Panc1 (cell line): ENCODE measurements at places on chromosomes 16 and 17. TPM values are rescaled to one million over a fixed set of nuclear protein-coding genes. Genes with fewer than 3 reads are reported as not detected.

DNA sequence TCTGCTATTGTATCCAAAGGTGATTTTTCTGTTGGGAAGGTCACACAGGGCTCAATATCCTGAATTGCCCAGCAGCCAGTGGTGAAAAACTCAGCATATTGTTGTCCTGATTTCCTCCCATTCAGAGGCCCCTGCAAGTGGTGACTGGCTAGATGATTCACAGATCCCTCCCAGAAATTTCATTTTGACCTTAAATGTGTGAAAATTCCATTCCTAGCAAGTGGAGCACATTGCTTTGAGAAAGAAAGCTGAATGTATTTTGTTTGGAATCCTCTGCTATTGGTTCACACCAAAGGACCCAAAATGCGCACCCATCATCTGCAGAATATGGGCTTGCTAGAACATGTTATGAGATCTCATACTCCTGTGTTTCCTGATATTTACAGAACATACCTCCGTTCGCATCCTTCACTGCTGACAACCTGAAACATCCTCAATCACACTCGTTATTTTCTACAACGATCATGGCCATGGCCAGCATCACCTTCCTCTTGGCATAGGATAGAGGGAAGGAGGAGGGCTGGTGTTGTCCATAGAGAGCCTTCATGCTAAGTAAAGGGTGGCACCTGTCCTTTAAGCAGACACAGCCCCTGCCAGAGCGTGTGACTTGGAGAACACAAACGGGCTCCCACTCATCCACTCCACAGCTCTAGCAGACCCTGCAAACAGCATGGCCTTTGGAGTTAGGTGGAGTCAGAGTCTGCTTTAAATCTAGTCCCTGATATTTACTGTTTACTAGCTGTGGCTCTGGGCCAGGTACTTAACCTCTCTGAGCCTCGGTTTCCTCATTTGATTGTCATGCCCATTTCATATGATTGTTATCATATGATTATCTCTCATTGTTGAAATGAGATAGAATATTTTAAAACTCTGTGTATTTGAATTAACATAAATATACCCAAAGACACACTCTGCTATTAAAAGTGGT lies 30.4 kb upstream of the NFAT5 start:
- H3K27me3 ChIP-seq, result no peaks in the 10 kb centered on the region

- no peak for DNase-seq
- no peaks in the 10 kb centered on the region for H3K4me1 ChIP-seq
- no peak overlapping the region for H3K4me3 ChIP-seq
Observed at GRCh38 chr16:12026741-12027490, 50.4 kb downstream of the SNX29 start.

DNA sequence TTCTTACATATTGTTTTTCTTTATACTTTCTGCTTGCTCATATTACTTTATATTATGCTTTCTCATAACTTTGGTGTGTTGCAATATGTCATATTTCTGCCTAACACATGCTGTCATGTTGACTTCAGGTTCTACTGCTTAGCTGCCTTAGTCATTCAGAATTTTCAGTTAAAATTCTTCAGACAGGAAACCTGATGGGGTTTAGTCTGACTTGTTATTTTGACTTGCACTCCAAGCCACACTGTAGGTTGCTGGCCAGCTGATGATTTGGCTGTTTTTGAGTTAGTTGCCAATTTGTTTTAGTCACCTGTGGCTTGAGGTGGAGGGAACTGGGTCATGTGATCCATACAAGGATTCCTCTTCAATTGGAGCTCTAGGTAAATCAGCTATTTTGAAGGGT lies 315.4 kb downstream of the MAP2K6 start:
- no peak overlapping the region for H3K4me3 ChIP-seq
- no peak overlapping the region for H3K27ac ChIP-seq
- no peak for DNase-seq
- no peaks in the 10 kb centered on the region for H3K27me3 ChIP-seq

- H3K27ac ChIP-seq, result no peak overlapping the region
- no peak for DNase-seq
- no peaks in the 10 kb centered on the region for H3K4me1 ChIP-seq
Observed at GRCh38 chr17:81135505-81136278, 29.6 kb upstream of the PVALEF start.

- no peak overlapping the region for H3K27ac ChIP-seq
- no peaks in the 10 kb centered on the region for H3K27me3 ChIP-seq
- no peak overlapping the region for H3K4me3 ChIP-seq
- no peaks in the 10 kb centered on the region for H3K4me1 ChIP-seq
- H3K36me3 ChIP-seq, result no peaks in the 10 kb centered on the region
- no peak for DNase-seq
Observed at GRCh38 chr16:85252461-85252860, 140.2 kb upstream of the CIBAR2 start.

DNA sequence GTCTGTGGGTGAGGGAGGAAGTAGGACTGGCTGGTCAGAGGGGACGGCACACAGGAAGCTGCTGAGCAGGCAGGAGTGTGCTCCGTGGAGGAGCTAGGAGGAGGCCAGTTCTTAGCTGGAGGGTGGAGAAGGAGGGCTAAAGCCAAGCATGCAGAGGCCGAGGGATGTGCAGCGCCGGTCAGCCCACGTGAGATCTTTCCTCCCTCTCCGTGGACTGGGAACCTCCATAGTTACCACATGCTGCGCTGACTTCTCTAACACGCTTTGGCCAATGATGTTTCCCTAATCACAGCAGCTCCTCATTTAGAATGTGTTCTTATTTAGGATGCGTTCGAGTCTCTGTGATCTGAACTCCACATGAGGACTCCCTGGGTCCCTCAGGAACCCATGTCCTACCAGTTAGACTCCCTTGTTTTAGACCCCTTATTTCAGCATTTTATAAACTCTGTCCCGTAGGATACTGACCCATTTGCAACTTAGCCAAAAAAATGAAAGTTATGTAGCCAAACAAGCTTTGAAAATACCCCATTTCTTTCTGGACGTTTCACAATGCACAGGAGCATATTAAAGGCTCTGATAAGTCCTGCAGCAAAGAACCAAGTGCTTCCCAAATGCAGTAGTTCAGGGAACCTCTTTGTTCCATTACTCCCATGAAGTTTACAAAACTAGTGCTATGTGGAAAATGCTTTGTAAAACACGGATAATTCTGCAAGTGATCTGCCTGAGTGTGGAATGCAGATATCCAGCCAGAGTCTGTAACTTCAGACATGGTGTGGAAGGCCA lies 51.4 kb downstream of the IRF8 start:
- no peak overlapping the region for H3K4me3 ChIP-seq
- H3K36me3 ChIP-seq, result no peaks in the 10 kb centered on the region
- H3K27ac ChIP-seq, result no peak overlapping the region

DNA sequence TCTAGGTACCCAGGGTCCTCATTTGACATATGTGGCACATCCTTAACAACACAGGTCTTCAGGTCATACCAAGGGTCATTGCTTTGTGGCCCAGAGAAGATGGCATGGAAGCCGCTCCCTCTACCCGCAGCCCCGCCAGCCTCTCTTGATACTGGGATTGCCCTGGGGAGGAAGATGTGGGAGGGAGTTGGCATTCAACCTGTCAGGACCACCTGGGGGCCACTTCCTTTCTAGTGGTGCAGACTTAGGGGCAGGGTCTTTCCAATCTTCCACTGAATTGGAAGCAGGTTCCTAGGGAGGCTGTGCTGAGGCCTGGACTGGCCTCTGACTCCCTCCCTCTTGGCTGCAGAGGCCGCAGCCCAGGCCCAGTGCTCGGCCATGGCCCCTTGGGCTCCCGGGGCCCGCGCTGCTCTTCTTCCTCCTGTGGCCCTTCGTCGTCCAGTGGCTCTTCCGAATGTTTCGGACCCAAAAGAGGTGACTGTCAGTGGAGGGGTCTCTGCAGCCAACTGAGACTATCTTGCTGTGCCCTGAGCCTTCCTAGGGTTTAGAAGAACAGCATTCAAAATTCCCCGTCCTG lies 5.1 kb upstream of the HEXIM1 start:
- H3K4me3 ChIP-seq, result no peak overlapping the region
- no peaks in the 10 kb centered on the region for H3K27me3 ChIP-seq
- H3K4me1 ChIP-seq, result peaks cover 10% of the 10 kb centered on the region
- DNase-seq, result no peak

DNA sequence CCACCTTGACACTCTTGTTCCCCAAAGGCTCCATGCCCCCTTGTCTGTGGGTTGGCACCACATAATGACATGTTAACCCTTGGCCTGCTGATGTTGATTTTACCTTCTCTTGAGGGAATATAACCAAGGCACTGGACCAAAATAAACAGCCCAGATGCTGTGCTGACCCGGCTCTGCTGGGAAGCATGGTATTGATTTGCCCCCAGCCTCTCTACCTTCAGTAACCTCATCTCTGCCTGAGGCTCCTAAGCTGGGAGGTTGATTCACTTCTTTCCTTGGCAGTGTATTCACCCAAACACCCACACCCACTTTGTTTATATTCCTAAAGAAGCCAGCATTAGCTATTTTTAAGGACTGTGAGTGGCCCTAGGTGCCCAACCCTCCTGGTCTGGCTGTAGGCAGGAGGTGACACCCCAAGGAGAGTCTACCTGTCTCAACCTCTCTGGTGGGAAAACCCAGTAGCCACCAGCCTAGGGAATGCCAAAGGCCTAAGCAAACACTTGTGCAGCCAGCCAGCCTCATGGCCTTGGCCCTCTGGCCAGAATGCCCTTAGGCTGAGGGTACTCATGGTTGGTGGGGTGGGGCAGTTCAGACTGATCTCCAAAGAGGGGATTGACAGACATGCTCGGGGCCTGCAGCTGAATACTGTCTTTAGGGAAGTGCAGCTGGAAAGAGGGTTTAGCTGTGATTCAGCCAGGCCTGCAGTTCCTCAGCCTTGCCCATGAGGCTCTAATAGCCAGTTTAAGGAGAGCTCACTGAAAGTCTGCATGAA lies 42.7 kb downstream of the GNAO1 start:
- H3K4me1 ChIP-seq, result peaks cover 5% of the 10 kb centered on the region
- H3K4me3 ChIP-seq, result no peak overlapping the region
- no peaks in the 10 kb centered on the region for H3K36me3 ChIP-seq
- H3K27me3 ChIP-seq, result no peaks in the 10 kb centered on the region
- no peak overlapping the region for H3K27ac ChIP-seq

GRCh38 chr16:14539631-14540030 lies 90.4 kb downstream of the PARN start:
- H3K4me3 ChIP-seq, result no peak overlapping the region
- H3K27ac ChIP-seq, result no peak overlapping the region
- H3K4me1 ChIP-seq, result no peaks in the 10 kb centered on the region
- DNase-seq, result no peak

DNA sequence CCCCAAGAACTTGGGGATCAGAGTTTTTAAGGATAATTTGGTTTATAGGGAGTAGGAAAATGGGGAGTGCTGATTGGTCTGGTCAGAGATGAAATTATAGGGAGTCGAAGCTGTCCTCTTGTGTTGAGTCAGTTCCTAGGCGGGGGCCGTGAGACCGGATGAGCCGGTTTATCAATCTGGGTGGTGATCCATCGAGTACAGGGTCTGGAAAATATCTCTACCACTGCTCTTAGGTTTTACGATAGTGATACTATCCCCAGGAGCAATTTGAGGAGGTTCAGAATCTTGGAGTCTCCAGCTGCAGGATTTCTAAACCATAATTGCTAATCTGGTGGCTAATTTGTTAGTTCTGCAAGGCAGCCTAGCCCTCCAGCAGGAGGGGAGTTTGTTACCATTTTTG lies 403.4 kb downstream of the CDH11 start:
- H3K27ac ChIP-seq, result no peak overlapping the region
- no peak for DNase-seq
- H3K27me3 ChIP-seq, result no peaks in the 10 kb centered on the region
- no peak overlapping the region for H3K4me3 ChIP-seq

GRCh38 chr17:1562176-1562643 lies 382 bp downstream of the PITPNA start:
- no peaks in the 10 kb centered on the region for H3K27me3 ChIP-seq
- peak overlapping the region; percentile 56 for H3K4me3 ChIP-seq
- no peak overlapping the region for H3K27ac ChIP-seq
- H3K4me1 ChIP-seq, result peaks cover 4% of the 10 kb centered on the region; the same call in 1 of the 2 replicates
- H3K36me3 ChIP-seq, result no peaks in the 10 kb centered on the region
- DNase-seq, result no peak

- H3K27me3 ChIP-seq, result no peaks in the 10 kb centered on the region
- H3K27ac ChIP-seq, result no peak overlapping the region
- H3K36me3 ChIP-seq, result no peaks in the 10 kb centered on the region
- no peak for DNase-seq
- H3K4me3 ChIP-seq, result no peak overlapping the region
- no peaks in the 10 kb centered on the region for H3K4me1 ChIP-seq
Observed at GRCh38 chr17:67068999-67069398, 24.6 kb downstream of the CACNG1 start.

- H3K27me3 ChIP-seq, result no peaks in the 10 kb centered on the region
- H3K4me3 ChIP-seq, result no peak overlapping the region
- H3K27ac ChIP-seq, result no peak overlapping the region
- H3K36me3 ChIP-seq, result no peaks in the 10 kb centered on the region
Observed at GRCh38 chr17:7550344-7550743, 1.5 kb downstream of the TNFSF12 start.

DNA sequence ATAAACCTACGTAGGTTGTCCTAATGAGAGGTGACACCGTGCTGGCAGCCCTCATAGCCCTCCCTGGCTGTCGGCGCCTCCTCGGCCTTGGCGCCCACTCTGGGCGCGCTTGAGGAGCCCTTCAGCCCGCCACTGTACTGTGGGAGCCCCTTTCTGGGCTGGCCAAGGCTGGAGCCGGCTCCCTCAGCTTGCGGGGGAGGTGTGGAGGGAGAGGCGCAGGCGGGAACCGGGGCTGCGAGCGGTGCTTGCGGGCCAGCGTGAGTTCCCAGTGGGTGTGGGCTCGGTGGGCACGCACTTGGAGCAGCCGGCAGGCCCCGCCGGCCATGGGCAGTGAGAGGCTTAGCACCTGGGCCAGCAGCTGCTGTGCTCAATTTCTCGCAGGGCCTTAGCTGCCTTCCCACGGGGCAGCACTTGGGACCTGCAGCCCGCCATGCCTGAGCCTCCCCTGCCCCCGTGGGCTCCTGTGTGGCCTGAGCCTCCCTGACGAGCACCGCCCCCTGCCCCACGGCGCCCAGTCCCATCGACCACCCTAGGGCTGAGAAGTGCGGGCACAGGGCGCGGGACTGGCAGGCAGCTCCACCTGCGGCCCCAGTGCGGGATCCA lies 40.1 kb upstream of the AMZ2 start:
- DNase-seq, result no peak
- H3K4me3 ChIP-seq, result no peak overlapping the region
- H3K4me1 ChIP-seq, result peaks cover 5% of the 10 kb centered on the region; the same call in 1 of the 2 replicates
- no peak overlapping the region for H3K27ac ChIP-seq
- H3K27me3 ChIP-seq, result no peaks in the 10 kb centered on the region

Gene SLC16A11
- not detected for total RNA-seq

Gene C1QBP
- 225 TPM for total RNA-seq

Gene ENPP7
- total RNA-seq, result not detected

Gene HOXB7
- 44.0 TPM for total RNA-seq

Gene TSNAXIP1
- 1.6 TPM for total RNA-seq

Gene MAP1LC3B
- total RNA-seq, result 75.2 TPM

Gene LDHD
- 3.1 TPM for total RNA-seq

Gene PRSS53
- 3.4 TPM for total RNA-seq

Gene LRRC36
- total RNA-seq, result 0.54 TPM
